AG04450 (cell line): ENCODE measurements at places on chromosomes 4 and X. TPM values are rescaled to one million over a fixed set of nuclear protein-coding genes. Genes with fewer than 3 reads are reported as not detected.
A peak's percentile ranks its signal among the peaks of the same experiment; 100 is the strongest.

DNA sequence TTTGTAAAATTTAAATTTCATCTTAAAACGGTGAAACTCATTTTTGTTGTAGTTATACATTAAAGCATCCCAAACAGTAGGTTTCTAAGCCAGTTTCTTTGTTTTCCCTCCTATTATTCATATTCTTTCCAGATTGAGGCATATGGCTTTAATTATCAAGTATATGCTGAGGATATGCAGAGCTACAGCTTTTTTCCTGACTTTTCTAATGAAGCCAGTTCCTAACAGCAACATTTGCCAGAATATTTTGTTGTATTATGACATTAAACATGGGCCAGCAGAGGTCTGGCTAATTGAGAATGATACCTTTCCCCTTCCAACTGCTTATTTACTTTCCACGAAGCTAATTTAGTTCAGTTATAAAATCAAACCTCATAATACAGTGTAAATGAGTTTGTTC is 75.3 kb downstream of the SLIT2 start:
- DNase-seq, result no peak

- no peak for DNase-seq
These were observed 77.1 kb downstream of the TBCK start for GRCh38 chr4:106238820-106239420.

GRCh38 chr4:166989886-166990285 is 244.4 kb downstream of the SPOCK3 start:
- DNase-seq, result no peak

DNA sequence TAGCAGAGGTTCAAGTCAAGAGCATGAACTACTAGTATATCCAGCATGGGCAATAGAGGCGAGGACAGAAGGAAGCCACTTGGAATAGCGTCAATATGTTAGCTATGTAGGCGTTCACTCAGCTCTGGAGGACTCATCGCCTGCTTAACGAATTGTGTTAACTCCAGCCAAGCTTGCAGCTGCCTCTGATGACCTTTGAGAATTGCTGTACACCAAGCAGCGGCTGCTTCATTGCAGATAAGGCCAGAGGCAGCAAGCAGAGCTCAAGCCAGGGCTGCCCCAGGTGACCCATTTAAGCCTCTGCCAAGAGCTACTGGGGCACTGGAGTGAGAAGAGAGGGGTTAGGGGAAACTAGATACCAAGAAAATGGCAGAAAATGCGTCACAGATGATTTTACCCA is 160.2 kb upstream of the IGFBP7 start:
- DNase-seq, result no peak

GRCh38 chrX:20362268-20363267 is 95.9 kb upstream of the RPS6KA3 start:
- DNase-seq, result no peak

DNA sequence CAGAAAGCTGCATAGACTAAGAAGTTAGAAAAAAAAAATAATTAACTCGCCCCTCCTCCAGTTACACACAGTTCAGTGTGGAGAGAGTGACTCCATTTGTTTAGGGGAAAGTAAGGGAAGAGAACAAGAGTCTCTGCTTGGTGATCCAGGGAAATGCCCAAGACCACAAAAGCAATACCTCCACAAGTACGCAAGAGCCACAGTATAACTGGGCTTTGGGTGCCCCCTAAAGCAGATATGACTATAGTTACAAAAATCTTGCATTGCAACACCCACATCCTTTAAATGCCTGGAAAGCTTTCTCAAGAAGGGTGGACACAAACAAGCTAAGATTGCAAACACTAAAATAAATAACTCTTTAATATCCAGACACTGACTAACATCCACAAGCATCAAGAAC is 164.2 kb upstream of the NRK start:
- no peak for DNase-seq

- DNase-seq, result no peak
These were observed 53.3 kb downstream of the SCD5 start for GRCh38 chr4:82745173-82745842.

DNA sequence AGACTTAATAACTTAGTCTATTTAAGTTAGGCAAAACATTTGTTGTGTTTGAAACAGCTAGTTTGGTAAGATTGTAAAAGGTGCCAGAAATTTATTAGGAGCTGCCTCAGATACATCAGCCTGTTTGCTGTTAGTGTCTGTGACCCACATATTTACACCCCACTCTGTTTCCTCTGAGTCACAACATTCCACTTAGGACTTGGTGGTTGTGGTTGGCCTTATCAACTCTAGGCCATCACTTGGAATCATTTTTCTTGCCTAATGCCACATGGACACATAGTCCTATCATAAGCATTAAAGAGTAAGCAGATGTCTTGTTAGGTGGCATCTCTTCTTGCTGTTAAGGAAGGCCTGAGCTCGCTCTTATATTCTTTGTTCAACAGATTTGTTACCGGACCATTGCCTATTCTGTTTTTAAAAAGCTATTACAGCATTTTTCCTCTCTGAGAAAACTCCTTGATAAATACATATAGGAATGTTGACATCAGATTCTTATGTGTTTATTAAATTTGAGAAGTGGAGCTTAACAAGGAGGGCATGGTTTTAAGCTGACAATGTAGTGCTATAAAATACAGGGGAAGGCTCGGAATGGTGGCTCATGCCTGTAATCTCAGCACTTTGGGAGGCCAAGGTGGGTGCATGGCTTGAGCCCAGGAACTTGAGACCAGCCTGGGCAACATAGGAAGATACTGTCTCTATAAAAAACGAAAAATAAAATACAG is 51.2 kb upstream of the PGRMC2 start:
- peak; percentile 53 for DNase-seq

- DNase-seq, result no peak
These were observed 5.1 kb downstream of the CXCL9 start for GRCh38 chr4:76002176-76002575.

DNA sequence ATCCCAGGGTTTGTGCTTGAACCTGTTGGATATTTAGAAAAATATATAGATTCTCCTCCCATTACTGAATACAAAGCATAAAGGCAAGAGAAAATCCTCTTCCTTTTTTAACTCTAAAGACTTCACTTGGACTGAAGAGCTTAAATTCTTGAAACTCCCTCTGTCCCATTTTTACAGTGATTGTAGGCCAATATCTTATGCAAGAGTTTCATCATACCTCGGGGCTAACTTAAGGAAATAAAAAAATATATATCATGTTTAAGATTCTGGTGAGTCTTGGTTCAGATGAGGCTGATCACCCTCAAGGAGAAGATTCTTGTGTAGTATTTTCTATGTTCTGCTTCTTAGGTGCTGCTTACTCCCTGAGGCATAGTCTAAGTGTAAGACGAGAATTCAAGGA is 1449.6 kb downstream of the C4orf33 start:
- no peak for DNase-seq

- DNase-seq, result no peak
These were observed 466 bp upstream of the SLC39A8 start for GRCh38 chr4:102345795-102346100.

- DNase-seq, result no peak
These were observed 12.3 kb downstream of the PGRMC2 start for GRCh38 chr4:128275346-128275745.

DNA sequence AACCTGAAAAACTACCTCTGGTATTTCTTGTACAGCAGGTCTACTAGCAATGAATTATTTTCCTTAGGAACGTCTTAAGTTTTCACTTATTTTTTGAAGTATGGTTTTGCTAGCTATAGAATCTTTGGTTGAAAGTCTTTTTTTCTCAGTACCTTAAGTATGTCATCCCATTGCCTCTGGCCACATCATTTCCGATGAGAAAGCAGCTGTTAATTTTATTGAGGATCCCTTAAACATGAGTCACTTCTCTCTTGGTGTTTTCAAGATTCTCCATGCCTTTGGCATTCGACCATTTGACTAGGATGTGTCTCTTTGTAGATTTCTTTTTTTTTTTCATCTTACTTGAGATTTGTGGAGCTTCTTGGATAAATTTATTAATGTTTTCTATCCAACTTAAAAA is 803.8 kb upstream of the AMOT start:
- no peak for DNase-seq

DNA sequence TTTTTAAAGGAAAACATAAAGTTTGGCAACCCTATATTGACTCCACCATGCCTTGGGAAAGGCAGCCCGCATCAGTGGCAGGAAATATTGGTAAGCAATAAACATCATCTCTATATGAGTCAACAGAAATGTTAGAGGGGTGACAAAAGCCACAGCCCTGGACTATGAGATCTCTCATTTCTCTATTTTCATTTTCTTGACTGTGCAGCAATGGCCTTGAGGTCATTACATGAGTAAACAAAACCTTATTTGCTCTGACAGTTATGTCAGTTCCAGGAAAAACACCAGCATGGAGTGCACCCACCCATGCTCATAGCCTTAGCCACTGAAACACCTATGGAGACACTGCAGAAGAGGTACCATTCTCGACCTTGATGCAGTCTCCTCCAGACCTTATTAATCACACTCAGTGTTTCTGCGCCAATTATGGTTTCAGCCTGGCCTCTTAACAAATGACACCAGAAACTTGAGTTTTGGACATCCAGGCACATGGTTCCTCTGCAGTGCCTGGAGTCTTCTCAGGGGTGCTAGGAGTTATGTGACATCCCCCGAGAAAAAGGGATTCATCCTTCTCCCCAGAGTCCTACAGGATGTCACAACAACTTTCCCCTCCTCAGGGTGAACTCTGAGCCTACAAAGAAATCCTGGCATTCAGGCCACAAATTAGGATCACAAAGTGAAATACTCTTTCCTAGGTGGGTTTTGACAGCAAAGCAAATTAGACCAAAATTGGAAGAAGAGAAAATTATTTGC is 16.0 kb upstream of the HPGD start:
- no peak for DNase-seq

- DNase-seq, result no peak
These were observed 210.7 kb upstream of the LDB2 start for GRCh38 chr4:17109126-17109525.

DNA sequence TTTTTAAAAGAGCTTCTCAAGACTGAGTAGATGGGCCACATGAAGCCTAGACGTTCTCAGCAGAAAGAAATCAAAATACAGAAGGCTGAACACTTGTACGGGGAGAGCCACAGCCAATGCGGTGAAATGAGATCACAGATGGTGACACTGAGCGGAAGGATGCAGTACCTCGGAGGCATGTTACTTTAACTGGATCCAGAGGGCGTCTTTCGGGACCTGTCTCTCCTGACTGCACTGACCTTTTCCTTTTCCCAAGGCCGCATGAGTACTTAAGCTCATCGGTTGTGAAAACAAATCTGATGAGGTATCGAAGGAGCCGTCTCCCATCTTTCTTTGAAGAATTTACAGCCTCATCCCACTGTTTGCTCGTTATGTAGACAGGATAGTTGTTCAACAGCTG is 32.6 kb downstream of the BEND4 start:
- no peak for DNase-seq

- no peak for DNase-seq
These were observed 45.9 kb downstream of the ABLIM2 start for GRCh38 chr4:8112672-8113071.

DNA sequence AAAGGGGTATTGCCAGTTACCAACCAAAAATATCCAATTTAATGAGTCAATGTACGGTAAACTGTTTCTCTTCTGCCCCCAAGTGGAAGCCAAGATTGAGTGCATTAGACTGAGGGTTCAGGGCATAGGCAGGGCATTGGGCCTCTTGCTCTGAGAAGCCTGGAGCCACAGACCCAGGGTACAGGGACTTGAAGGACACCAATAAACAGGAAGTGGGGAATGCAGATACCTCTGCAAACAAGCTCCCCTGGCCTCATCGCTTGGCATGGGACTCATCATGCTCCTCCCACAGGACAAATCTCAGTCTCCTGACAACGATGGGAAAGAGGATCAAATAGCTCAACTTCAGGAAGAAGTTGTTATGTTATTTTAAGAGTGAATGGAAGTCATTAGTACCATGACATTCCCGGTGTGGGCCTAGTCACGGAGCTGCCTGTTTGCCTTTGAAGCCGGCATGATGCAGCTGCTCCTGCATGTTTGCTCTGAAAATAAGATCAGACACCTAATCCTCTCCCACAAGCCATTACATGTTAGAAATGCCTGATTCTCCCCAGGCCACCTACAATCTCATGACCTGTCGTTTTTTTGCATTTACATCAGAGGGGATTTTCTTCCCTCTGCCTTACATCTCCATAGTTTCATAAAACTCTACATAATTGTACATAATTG is 224.2 kb downstream of the RCHY1 start:
- DNase-seq, result no peak

GRCh38 chr4:16824278-16824806 is 74.1 kb downstream of the LDB2 start:
- DNase-seq, result no peak

- no peak for DNase-seq
These were observed 55.8 kb downstream of the ADAMTS3 start for GRCh38 chr4:72513227-72513626.

Gene C4orf54
- polyA plus RNA-seq, result not detected in 2 replicates

Gene NLGN4X
- polyA plus RNA-seq, result not detected in 2 replicates

Gene MAGEA10
- polyA plus RNA-seq, result not detected in 2 replicates

Gene MAGEB10
- polyA plus RNA-seq, result not detected in 2 replicates

Gene PCDH19
- 0.01 and 0.02 TPM in 2 replicates for polyA plus RNA-seq

Gene STARD8
- 1.3 and 1.6 TPM in 2 replicates for polyA plus RNA-seq

Gene NKX6-1
- 0.05 and 0.07 TPM in 2 replicates for polyA plus RNA-seq

Gene OCIAD1
- 140 and 176 TPM in 2 replicates for polyA plus RNA-seq

Gene PNMA6F
- polyA plus RNA-seq, result not detected in 2 replicates

Gene CNGA1
- not detected in 2 replicates for polyA plus RNA-seq
